ENCODE measurements at places on chromosomes 3 and 15.
A peak's percentile ranks its signal among the peaks of the same experiment; 100 is the strongest.

- DNase-seq, result peak; percentile 45
These were observed 62.9 kb upstream of the ZBTB38 start for GRCh38 chr3:141305436-141305835.

DNA sequence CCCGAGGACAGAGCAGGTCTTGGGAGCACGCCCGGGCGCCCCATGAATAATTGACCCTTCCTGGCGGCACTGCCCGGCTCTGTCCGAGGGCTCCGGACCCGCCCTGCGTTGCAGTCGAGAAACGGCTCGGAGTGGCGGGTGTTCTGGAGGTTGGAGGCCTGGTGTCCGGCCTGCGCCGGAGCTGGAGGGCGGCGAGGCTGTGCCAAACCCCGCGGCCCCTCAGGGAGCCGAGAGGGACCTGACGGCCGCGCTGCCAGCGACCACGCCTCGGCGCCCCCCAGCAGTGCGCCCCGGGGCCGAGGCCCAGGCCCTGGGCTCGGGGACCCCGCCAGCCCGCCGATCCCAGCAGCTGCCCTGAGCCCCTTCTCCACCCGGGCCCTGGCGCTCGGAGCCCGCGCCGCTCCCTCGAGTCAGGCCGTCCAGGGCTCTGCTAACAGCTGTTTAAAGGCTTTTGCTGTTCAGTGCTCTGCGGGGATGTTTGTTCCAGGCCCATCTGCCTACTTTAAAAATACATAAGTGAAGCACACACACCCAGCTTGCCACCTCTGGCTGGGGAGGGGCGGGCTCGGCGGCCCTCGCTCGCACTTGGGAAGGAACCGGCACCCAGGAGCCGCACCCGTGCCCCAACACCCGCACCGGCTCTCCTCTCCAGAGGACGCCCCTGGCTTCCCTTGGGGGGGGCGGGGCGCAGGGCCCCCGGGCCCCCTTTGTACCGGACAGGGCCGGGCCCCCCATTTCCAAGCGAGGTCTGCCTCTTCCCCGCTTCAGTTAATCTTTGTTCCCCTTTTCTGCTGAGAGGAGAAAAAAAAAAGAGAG lies 730 bp upstream of the ZNF710 start:
- DNase-seq, result no peak

GRCh38 chr3:59374091-59374817 lies 324.4 kb upstream of the CFAP20DC start:
- no peak for DNase-seq

GRCh38 chr3:85360742-85361387 lies 402.1 kb downstream of the CADM2 start:
- no peak for DNase-seq

GRCh38 chr3:32569540-32570420 lies 878 bp downstream of the DYNC1LI1 start:
- no peak for DNase-seq

GRCh38 chr3:38588995-38589937 lies 60.2 kb downstream of the SCN5A start:
- no peak for DNase-seq

- DNase-seq, result no peak
These were observed 116.2 kb upstream of the HACD2 start for GRCh38 chr3:123700791-123701722.
